ENCODE measurements at places on chromosomes 7 and 10.

- DNase-seq, result no peak
Measured at GRCh38 chr10:100282907-100283306, 3.6 kb downstream of the BLOC1S2 start.

DNA sequence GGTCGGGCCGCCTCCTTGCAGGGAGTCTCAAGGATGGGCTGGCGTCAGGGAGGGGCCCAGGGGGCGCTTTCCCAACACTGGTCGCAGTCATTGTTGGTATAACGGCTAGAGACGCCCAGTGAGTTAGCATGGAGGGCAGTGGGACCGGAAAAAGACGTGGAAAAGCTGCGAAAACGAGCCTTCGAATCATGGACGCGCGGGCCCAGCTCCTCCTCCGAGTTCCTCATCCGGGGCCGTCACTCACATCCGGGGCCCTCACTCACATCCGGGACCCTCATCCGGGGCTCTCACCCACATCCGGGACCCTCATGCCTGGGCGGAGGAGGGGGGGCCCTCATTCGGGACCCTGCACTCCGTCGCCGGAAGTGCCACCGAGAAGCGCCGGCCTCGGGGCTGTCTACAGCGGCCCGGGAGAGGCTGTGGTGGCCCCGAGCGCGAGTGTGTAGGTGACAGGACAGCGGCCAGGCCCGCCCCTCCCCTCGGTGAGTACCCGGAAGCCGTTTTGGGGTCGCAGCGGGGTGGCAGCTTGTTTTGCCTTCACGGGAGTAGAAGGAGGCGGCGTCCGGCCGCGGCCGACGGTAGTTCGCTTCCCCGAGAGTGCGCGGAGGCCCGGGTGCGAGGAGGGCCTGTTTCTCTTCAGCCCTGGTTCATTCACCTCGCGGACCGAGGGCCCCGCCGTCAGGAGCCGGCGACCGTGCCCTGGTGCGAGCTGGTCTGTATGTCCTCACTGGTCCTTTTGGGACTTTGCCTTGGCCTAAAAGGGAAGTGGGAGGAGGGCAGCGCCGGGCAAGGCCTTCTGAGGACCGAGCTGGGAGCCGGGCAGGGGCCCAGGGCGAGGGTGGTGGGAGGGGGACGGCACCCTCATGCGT, at the start of gene ZNF655:
ZNF655 (plus strand) TSS at position 337 of the 869 bp plus-strand sequence. CDS start 1,918 bp downstream, outside the sequence.
- peak; percentile 88 for DNase-seq

DNA sequence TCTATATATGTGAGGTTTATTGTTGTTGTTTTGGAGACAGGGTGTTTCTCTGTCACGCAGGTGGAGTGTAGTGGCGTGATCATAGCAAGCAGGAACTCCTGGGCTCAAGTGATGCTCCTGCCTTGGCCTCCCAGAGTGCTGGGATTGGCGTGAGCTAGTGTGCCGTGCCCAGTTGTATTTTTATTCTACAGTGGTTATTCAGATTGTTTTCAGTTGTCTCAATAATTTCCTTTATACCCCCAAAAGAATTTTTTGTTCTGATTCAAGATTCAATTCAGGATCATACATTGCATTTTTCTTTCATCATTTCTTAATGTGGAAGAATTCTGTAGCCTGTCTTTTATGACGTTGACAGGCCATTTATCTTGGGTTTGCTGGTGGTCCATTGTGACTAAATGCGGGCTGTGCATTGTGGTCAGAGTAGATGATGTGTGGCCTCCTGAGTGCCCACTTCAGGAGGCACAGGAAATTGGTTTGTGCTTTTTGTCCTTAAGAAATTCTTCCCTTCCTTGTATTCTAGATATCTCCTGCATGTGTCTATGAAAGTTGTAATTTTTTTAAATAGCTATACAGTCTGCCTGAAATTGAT, 22.9 kb downstream of the RBM33 start:
- DNase-seq, result no peak

DNA sequence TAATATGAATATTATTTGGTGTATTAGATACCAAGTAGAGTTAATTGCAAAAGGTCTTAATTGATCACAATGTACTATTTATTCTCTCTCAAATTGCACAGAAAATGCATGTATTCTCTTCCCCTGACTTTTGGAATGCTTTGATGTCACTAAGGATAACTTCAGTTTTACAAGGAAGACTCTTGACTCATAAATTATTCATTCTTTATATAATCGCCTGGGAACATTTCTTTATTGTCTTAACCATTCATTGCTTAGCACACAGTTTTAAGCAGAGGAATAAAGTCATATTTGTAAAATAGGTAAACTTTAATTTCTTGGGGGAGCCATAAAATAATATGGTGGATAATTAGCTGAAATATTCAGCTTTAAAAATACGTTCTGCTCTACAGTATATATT, 306.0 kb upstream of the TMEM229A start:
- DNase-seq, result no peak

- no peak for DNase-seq
Measured at GRCh38 chr10:128073890-128074289, 52.3 kb downstream of the MKI67 start.
